ENCODE measurements at places on chromosomes 3 and 15.

DNA sequence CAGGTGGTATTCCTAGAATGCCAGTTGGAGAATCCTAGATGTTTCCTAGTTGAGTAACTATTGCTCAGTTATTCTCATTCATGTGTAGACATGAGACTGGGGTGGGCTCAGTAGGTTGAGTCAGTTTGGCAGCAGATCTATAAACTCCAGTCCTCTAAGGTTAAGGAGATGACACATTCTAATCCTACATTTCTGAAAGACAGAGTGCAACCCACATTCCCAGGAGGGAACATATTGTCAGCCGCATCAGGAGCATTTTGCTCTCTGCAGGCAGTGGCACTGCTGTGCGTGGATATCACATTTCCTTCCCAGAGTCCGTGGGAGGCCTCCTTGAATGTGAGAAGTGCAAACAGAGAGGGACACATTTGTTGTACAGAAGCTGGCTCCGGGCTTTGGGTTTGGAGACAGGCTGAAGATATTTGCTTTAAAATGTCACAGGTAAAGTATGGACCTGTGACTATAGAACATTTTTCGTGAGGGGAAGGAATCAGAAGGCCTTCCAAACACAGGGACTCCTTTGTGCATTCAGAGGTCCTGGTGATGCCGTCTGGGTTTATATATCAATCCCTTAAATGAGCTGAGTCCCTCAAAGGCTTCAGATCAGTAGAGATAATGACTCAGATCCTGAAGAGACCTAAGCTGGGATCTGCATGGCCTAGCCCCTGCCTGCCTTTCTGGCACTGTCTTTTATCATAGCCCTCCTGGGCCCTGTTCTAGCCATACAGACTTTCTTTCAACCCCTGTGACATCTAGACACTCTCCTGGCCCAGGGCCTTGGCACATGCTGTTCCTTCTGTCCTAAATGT lies 156.5 kb downstream of the CADPS start:
- no peak for DNase-seq

GRCh38 chr3:102017784-102018183 lies 168.5 kb downstream of the NFKBIZ start:
- no peak for DNase-seq

DNA sequence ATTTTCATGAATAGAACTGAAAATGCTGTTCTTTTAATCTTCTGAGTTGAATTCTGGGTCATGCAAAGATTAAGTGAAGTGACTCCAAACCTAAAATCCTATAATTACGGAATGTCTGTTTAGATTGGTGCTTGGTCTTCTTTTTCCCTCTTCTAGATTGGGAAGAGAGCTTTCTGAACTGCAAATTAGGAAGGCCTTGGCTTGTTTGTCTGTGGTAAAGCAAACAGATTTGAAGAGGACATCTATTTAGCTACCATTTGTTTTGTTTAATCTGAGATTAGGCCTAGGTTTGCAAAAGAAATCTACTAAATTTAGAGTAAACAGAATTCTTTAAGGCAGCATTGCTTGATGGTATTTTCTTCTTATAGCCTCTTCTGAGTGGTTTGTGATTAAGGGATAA lies 23.5 kb downstream of the PAQR9 start:
- no peak for DNase-seq

GRCh38 chr3:127722091-127722784 lies 49.5 kb downstream of the ABTB1 start:
- DNase-seq = no peak

GRCh38 chr3:72145506-72146380 lies 360.8 kb upstream of the PROK2 start:
- peak; percentile 46 for DNase-seq

DNA sequence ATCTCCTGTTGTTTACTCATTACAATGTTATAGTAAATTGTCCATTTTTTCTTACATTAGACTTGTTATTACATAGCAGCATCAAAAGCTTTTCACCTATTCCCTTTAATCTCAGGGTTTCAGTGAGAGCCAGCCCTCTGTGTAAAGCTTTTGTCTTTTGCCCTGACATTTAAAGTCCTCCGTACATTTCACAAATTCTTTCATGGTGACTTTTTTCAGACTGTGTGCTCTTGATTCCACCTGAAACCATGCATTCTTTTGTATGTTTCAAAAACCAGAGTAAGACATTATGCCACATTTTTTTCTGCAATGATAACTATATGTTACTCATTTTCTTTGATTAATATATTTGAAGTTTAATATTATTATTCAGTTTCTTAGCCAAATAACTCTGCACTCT lies 781.4 kb upstream of the ROBO1 start:
- DNase-seq = no peak

GRCh38 chr15:94290730-94291129 lies 59.4 kb downstream of the MCTP2 start:
- DNase-seq = no peak

GRCh38 chr15:71526060-71526820 lies 284.1 kb upstream of the NR2E3 start:
- no peak for DNase-seq

DNA sequence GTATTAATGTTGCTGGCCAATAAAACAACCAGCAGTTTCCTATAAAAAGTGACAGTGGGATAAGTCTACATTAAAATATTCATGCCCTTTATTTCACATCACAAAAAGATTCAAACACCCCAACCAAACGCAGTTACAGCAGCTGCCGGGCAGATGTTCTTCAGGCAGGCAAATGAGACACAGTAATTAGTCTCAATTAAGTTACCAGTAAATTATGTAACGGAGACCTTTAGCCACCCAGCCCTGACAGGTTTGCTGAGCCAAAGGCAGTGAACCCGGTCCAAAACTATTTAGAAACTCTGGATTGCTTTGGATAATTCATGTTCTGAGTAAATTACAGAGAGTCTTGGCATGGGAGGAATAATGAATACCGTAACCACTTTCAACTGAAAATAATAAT lies 289.2 kb upstream of the LYSMD4 start:
- DNase-seq = no peak

DNA sequence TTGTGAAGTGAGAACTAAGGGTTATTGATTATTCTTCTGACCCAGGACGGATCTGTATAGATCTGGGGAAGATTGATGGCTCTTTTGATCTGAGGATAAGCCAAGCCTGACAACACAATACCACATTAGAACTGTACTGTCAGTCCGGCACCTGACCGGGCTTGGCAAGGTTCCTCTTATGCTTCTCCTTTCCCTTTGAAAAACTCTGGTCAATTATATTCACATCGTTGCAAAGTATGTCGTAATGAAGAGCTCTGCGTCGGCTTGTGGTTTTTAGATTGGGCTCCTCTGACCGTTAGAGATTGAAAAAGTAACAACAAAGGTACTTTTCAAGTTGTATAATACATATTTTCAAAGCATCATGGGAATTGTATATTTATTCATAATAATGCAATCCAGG lies 389.8 kb downstream of the NR2F2 start:
- DNase-seq = no peak

DNA sequence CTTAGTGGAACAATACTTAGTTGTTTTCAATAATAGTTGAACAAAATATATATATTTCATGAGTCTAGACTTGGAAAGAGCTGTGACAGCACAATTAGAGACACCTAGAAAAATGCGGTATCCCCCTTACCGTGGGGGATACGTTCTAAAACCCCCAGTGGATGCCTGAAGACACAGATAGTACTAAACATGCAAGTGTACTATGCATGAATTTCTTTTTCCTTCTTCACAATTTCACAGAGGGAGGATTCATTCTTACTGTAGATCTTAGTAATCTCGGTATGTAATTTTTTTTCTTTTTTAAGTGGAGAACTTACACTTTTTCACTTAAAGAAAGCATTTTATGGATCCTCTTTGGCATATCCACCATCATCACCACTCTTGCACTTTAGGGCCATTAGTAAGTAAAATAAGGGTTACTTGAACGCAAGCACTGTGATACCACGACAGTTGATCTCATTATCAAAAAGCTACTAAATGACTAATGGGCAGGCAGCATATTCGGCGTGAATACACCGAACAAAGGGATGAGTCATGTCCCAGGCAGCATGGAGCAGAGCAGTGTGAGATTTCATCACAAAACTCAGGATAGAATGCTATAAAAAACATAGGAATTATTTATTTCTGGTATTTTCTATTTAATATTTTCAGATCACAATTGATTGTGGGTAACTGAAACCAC lies 72.3 kb upstream of the ZNF280D start:
- no peak for DNase-seq

GRCh38 chr15:96889734-96890480 lies 559.4 kb downstream of the NR2F2 start:
- no peak for DNase-seq

- DNase-seq = no peak
Measured at GRCh38 chr3:183515968-183516851, 39.3 kb downstream of the KLHL6 start.

- DNase-seq = no peak
Measured at GRCh38 chr3:8503871-8504610, 2.4 kb downstream of the LMCD1 start.

DNA sequence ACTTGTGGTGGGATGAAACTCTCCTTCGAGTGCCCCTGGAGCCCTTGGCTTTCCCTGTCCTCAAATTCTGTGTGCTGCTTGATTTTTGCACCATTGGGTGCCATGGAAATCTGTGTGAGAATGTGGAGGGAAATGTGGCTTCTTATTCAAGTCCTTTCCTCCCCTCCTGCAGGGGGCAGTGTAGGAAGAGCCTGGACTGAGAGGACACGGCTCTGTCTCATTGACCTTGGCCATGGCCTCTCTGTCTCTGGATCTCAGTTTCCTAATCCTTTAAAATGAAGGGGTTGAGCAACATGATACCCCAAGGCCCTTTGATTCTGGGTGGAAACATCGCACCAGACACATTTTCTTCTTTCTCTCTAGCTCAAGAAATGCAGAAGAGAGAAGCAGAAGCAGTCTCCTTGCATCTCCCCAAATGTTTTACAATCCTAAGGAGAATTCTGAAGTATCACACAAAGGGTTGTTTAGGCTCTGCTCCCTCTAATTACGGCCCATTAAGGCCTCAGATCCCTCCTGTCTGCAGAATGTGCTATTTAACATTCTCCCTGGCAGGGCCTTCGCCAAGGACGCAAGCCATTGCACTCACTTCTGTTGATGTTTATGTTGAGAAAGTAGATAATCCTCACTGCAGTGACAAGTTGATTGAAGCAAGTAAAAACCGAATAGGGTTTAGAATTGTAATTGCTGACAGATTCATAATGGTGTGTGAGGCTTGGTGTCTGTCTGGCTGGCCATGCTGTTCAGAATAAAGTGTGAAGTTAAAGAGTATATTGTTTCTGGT lies 169.1 kb downstream of the TPRG1 start:
- DNase-seq = peak; percentile 23

DNA sequence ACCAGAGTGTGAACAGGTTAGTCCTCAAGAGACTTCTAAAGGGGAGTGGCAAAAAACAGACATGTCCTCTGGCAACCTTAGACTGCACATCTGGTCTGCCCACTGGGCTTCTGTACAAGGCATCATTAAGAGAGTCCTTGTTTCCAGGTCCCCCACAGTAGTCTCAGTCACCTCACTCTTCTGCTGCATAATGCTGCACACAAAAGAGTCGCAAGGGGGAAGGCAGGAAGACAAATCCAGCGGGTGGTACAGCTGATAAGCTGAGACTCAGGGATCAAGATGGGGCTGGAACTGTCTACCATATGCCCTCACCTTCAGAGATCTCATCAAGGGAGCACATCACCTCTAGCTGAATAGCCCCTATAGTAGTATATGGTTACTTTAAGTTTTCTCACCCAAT lies 27.4 kb upstream of the RPS17 start:
- DNase-seq = no peak

GRCh38 chr3:106528932-106529331 lies 660.1 kb upstream of the CBLB start:
- DNase-seq = no peak

DNA sequence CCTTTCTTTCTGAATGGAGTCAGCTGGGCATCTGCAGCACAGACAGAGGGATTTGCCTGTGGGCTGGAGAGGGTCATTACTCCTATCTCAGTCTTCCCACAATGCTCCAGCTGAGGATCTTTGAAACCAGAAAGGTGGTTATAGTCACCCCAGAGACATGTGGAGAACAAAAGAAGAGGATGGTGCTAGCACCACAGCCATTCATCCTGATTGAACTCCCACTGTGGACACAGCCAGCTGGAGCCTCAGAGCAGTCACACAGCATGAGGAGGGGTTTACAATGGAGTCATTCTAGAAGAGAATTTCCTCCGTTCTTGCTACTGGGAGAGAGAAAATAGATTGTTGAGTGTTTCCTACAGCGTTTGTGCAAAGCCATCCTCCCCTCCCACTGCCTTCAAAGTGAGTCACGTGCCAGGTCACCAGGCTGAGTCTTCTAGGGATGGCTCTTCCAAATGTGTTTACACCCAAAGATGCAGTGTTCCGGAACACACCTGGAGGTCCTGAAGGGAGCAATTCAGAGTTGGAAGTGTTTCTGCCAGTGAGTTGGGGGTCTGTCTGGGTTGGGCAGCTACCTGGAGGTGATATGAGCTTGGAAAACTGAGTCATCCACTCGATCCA lies 18.9 kb upstream of the GREM1 start:
- DNase-seq = no peak

- no peak for DNase-seq
Measured at GRCh38 chr3:180871901-180872300, 40.6 kb upstream of the FXR1 start.

DNA sequence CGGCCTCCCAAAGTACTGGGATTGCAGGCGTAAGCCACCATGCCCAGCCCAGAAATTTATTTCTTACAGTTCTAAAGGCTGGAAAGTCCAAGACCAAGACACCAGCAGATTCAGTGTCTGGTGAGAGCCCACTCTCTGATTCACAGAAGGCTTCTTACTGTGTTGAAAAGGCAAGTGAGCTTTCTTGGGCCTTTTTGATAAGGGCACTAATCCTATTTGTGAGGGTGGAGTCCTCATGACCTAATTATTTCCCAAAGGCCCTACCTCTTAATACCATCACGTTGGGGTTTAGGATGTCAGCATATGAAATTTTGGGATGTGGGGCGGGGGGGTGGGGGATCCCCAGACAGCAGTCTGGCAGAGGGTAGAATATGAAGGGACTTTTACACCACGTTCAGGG lies 47.5 kb upstream of the MEX3B start:
- no peak for DNase-seq

- no peak for DNase-seq
Measured at GRCh38 chr15:42679285-42680141, 57.4 kb downstream of the CDAN1 start.
